ENCODE measurements at places on chromosomes 7 and 10.

- no peak for DNase-seq
Observed at GRCh38 chr7:154973381-154973780, 29.5 kb downstream of the PAXIP1 start.

GRCh38 chr7:152882576-152883310 lies 123.2 kb downstream of the ACTR3B start:
- no peak for DNase-seq

DNA sequence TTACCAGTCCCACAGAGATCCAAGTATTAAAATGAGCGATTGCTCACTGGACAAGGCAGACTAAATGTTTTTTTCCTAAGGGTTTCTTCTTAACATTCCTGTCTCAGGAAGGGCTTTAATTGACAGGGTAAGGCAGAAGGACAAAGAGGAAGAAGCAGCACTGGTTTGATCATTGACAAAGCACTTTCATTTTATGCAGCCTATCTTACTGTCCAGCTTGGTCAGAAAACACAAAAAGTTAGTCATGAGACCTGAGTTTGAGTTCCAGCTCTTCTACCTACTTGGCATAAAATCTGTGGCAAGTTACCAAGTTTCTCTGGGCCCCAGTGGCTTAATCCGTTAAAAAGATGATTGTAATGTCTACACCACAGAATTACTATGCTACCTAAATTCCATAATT lies 458.5 kb downstream of the GFRA1 start:
- no peak for DNase-seq

GRCh38 chr7:2517678-2518507 lies 1.7 kb upstream of the LFNG start:
- no peak for DNase-seq

DNA sequence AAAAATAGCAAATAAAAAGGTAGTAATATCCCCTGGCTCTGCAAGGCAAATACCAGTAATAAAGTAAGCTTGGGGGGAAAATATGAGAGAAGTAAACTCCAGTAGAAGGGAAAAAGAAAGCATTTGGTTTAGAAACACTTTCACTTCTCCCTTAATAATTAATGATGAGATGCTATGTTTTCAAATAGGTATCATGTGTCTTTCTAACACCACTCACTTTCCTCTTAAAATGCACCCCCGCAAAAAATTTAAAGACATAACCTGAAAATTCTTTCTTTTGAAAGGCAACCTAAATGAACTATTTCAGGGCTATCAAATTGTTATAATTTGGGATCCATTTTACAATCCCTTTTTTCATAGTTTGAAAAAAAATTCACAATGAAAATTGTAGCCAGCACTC lies 240.3 kb downstream of the SNX10 start:
- DNase-seq, result no peak

DNA sequence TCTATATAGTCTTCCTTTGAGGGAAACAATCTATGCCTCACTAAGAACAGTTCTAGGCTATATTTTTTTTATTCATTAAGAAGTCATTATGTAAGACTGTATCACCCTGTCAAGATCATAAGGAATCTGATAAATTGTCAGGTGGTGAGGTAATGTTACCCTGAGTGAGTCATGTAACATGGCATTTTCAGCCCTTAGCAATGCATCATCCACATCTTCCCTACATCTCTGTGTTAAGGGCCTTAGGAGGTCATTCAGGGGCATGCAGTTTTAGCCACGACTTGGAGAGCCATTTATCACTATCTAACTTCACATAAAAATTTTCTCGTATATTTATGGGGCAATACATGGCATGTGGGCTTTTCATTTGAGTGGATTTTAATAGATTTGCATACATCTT lies 924.5 kb upstream of the MBL2 start:
- DNase-seq, result no peak

- DNase-seq, result no peak
Observed at GRCh38 chr7:107173191-107173590, 4.4 kb downstream of the HBP1 start.

DNA sequence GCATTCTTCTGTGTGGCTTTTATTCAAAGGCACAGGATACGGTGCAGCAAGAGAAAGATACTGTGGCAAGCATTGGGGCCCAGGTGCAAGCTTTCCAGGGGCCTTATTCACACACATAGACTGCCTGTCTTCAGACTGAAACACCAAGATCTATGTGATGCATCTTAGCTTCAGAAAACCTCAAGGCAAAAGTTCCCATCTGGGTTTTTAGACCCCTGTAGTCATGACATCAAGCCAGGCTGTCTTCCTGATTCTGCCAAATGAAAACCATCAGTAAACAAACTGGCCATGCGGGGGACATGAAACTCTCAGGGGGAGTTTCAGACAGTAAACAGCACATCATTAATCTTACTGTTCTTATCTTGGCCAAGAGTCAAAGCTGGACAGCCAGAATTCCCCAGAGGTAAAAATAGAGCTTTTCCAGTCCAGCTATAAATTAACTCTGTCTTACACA lies 9.8 kb downstream of the AGBL3 start:
- DNase-seq, result no peak

- peak; percentile 47 for DNase-seq
Observed at GRCh38 chr7:75028299-75028698, 45.3 kb downstream of the RCC1L start.

DNA sequence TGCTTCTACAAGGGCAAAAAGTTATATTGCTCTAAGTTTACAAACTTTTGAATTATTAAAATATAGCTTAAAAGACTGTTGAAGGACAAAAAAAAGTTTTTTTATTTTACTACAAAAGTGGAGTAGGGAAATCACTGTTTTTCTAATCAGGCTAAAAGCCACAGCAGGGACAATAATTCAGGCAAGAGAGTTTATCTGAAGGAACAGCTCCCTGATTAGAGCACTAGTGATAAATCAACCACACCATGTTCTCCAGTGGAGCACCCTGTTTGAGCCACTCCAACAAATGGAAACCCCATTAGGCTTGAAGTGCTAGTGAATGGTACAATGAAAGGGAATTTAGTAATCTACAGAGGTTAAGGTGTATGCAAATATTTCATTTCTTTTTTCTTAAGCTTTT lies 357.1 kb downstream of the SEMA3D start:
- DNase-seq, result no peak

DNA sequence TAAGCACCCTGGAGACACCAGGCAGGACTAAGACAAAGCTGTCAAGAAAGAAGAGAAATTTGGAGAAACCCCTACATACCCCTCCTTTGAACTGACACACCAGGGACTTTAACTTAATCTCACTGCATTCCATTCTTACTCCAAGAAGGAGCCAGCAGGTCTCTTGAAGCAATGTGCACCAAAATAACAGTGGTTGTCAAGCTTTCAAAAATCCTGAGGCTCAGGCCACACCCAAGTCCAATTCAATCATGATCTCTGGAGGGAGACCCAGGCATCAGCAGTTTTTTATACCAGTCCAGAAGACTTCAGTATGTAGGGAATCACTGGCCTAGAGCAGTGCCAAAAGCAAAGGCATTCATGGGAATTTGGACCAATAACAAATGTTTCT lies 6.8 kb downstream of the SLC25A13 start:
- DNase-seq, result no peak

DNA sequence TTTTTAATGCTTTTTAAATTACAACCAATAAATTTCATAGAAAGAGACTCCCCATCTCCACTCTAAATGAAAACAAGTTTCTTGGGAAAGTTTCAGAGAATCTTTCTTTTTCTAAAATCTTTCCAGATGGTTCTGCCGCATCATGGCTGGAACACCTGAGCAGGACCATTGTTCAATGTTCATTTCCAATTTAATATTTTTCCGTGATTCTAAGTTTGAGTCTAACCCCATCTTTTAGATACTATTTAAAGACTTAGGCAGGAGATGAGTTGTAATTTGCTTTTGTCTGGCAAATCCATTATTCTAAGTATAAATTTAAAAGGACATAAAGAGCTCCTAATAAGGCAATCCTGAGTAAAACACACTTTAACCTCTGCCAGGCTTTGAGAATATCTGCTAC lies 325.2 kb downstream of the BICC1 start:
- no peak for DNase-seq

GRCh38 chr10:5987747-5988146 lies 10.4 kb upstream of the IL15RA start:
- DNase-seq, result peak; percentile 78
